CD4-positive, alpha-beta T cell treated with Interleukin-6 at 100 ng/mL for 8 hours (primary cell): ENCODE measurements at places on chromosomes 16 and 17.

DNA sequence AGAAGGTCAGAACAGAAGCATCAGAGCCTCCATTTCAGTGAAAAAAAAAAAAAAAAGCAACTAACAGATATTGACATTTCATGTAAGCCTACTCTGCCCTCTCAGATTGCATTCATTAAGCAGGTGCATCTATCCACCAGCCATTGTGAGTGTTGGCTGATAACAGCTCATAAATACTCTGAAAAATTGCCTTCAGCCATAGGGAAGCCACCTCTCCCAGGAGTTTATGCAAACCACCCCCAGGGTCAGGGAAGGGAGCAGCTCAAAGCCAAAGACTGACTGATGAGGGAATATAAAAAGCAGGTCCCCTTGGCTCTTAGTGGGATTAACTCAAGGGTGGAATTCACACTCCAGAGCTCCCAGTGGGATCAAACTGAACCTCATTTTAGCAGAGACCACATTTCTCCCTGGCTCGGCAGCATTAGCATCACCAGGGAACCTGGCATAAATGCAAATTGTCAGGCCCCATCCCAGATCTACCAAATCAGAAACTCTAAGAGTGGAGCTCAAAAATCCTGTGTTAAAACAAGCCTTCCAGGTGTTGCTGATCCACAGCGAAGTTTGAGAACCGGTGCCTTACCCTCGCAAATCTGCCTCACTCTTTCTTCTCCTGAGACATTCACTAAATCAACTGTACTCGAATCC, 14.2 kb downstream of the APOH start:
- no peak for DNase-seq

GRCh38 chr16:11155284-11155806, 100.7 kb downstream of the SOCS1 start:
- no peak for DNase-seq

DNA sequence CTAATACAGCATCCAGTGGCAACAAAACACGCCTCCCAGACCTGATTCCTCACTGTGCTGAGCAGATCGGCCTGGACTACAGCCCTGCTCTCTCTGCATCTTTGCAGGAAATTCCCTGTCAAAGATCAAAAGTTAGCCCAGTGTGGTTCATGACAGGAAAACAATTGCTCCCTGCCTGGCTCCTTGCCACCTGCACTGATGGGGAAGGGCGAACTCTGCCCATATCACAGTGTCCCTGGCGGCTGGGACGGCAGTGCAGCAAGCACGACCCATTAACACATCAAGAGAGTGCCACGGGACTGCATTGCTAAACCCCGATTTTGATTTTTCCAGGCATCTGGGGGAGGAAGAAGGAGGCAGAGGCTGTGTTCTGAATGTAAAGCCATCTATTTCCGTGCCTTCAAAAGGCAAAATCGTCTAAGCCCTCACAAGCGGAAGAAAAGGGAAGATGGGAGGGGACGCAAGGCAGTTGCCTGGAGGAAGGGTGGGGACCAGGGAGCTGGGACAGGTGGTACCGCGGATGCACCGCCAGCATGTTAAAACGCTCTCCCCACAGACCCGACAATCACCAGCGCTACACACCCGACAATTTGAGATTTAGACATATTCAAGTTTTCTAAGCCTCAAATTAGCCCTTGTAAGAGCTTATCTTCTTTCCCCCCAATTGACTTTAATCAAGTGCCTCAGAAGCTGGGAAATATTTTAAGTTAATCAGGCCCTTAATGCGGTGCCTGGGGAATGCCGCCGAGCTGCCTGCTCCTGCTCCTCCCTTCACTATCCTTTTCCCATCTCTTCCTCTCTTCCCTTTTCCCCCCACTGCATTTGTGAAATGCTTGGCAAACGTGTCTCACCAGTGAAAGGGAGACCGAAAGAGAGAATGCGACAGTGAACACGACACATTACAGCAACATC, 238.8 kb upstream of the CDH5 start:
- no peak for DNase-seq

DNA sequence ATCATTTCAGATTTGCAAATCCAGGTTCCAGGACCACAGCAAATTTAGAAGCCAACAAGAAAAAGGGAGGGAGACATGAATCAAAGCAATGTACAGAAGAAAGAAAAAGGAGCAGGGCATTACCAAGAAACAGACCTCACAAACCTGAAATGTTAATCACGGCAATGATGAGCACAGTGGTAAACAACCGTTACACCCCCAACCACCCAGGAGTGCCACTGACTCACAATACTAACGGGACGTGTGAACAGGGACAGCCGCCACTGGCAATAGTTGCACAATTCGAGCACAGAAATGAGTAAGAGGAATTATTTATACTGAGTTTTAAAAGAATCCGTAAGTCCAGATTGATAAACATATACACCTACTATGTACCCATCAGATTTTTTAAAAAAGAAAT, 13.8 kb downstream of the USP22 start:
- no peak for DNase-seq

- DNase-seq: no peak
These were observed 4.3 kb downstream of the SPDYE4 start for GRCh38 chr17:8753976-8754440.

DNA sequence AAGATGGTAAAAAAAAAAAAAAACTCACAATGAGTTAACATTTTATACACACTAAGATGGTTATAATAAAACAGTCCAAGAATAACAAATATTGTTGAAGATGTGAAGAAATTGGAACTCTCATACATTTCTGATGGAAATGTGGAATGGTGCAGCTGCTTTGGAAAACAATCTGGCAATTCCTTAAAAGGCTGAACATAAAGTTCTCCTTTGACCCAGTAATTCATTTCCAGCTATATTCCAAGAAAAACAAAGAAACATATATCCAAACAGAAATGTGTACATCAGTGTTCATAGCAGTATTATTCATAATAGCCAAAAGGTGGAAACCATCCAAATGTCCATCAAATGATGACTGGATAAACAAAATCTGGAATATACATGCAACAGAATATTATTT, 97.3 kb upstream of the NETO2 start:
- DNase-seq: no peak

- no peak for DNase-seq
These were observed 5.2 kb upstream of the FOXJ1 start for GRCh38 chr17:76146053-76146851.

DNA sequence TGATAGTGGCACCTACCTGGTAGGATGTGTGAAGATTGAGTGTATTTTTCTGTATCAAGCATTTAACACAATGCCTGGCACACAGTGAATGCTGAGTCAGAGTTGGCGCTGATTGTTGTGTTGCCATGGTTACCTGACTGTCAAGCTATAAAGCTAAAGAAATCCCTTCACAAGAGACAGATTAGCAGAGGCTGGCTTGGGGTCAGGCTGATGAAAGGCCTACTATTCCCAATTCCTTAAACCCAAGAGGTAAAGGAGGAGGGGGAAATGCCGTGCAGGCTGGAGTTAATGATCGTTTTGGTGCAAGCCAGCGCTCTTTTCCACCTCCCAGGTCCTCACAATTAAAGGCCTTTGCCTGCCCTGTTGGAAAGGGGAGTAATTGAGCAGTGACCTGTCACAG, 5.9 kb downstream of the CLEC19A start:
- no peak for DNase-seq

GRCh38 chr17:42553866-42554249, 1.1 kb downstream of the HSD17B1 start:
- DNase-seq: no peak

DNA sequence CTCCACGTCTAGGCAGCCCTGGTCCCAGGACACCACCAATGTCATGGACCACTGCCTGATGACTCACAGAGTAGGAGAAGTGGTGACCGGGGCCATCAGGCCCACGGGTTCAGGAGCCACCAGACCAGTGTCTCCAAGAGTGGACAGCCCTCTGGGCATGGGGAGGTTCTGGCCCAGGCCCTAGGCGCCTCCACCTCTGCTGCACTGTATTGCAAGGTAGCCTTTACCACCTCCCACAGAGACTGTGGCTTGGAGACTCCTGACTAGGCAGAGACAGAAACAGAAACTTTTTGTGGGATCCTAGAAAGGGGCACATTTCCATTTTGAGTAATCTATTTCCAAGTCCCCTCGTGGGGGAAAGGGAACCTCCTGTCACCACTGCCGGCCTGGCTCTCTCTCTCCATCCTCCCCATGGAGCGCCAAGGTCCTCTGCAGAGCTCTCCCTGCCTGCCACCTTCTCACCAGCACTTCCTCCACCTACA, 2.9 kb downstream of the CDIP1 start:
- DNase-seq: no peak

- no peak for DNase-seq
These were observed 8.2 kb downstream of the DCAF7 start for GRCh38 chr17:63558441-63558840.

GRCh38 chr17:75039238-75039637, 7.5 kb downstream of the ATP5PD start:
- no peak for DNase-seq

DNA sequence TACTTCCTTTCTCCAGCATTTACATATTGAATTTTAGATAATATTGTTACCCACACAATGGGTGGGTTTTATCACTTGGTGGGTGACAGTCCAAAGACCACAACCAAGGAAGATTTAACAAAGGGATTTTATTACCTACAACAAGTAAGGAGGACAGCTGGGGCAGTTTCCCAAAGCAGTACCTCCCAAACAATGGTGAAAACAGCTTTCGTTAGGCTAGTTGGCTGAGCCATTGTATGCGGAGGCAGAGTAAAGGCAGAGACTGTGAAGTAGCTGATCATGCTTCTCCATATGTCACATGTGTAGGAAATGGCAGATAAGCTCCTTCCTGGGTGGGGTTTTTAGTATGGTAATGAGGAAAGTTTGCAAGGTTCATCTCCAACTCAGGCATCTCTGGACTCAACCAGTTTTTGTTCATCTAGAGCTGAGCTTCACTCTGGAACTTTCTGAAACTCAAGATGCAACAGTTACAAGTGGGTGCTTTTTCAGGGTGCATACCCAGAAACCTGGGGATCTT, 104.3 kb upstream of the PSMD7 start:
- no peak for DNase-seq

DNA sequence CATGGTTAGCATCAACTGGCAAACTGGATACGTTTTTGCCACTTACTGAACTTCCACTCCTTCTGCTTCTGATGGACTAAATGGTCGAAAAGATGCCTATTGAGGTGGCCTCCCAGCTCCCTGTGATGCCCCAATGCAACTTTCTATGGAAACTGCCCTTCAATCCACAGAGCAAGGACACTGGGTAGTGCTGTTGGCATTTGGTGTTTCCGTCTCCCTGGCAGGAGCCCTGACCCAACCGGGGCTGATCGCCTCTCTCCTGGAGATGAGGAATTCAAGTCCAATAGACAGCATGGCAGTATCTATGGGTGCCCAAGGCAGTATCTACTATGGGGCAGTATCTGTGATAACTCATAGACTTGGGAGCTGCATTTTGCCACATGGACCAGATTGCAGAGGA, 116.3 kb upstream of the IRX3 start:
- no peak for DNase-seq

- DNase-seq: no peak
These were observed 9.6 kb downstream of the ITGAD start for GRCh38 chr16:31402687-31403086.

DNA sequence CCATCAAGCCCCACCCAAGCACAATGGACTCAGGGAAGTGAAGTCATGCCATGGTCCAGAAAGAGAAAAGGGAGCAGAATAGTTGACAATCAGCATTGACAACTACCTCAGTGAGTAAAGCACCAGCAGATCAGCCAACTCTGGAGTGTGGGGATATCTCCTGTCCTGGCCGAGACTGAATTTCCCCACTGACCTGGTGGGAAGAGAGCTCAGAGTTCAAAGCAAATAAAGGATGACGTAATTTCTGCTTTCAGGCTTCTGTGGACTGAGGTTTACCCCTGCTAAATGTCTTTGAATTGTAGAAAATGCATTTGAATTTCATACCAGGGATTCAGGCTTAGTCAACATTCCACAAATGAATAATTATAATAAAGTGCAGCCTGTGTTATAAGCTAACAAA, 152.9 kb downstream of the CBLN1 start:
- no peak for DNase-seq

DNA sequence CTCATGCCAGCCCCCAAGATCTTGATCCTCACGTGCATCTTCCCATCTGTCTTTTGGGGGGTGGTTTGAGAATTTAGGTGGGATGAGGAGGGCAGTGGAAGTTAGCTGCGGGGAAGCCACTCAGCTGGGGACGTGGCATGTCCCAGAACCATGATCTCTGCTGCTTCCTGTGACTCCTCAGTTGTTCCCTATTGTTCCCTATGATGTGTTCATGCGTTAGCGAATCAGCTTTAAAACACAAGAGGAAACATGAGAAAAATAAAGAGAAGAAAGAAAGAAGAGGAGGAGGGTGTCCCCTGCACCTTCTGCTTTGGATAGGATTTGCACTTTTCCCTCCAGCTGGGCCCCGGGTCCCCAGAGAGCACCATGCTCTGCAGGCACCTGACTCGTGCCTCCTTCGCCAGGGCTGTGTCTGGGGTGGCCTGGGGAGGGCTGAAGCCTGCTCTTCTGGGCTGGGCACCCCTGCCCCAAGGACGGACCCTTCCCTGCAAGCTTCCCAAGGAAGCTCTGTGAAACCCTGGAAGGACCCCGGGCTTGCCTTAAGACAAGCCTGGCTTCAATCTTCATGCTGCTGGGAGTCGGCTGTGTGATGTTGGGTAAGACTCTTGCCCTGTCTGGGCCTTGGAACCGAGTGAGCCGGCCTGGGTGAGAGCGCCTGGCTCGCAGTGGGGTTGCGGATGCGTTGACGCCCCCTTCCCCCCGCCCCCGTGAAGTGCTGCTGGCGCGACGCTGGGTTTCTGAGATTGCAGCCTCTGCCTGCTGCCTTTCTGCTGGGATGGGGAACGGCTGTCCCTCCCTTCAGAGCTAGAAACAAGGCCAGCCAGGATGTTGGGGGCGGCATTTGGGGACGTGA, 62.8 kb upstream of the CIBAR2 start:
- DNase-seq: no peak

DNA sequence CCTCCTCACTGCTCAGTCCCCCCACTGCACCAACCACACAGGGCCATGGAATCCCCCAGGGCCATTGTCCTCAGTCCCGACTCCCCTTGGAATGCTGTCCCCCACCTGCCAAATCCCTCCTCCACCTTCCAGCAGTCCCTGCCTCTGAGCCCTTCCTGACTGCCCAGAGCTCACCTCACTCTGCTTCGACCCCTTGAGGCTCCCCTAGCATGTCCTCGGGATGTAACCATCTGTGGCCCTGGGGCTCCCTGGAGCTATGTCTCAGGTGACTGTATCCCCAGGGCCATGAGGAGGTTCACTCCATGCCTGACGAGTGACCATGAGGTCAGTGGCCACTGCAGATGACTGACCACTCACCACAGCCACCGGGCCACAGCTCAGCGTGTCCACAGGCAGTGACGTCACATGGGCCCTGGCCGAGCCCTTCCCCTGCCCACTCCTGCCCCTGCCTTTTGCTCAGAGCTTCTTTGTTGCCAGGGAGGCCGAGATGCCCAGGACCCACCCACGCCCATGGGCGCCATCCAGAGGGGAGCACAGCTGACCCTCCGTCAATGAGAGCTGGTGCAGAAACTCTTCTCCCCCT, 7.7 kb upstream of the PIEZO1 start:
- DNase-seq: no peak

- DNase-seq: no peak
These were observed 278.0 kb upstream of the SALL1 start for GRCh38 chr16:51429041-51429440.

GRCh38 chr16:12026741-12027490, 50.4 kb downstream of the SNX29 start:
- no peak for DNase-seq

GRCh38 chr17:79728169-79728907, 2.4 kb upstream of the ENPP7 start:
- peak; percentile 90 for DNase-seq

GRCh38 chr17:76797241-76797840, 59.4 kb downstream of the MFSD11 start:
- no peak for DNase-seq
